ENCODE measurements at places on chromosomes 1 and 21.

DNA sequence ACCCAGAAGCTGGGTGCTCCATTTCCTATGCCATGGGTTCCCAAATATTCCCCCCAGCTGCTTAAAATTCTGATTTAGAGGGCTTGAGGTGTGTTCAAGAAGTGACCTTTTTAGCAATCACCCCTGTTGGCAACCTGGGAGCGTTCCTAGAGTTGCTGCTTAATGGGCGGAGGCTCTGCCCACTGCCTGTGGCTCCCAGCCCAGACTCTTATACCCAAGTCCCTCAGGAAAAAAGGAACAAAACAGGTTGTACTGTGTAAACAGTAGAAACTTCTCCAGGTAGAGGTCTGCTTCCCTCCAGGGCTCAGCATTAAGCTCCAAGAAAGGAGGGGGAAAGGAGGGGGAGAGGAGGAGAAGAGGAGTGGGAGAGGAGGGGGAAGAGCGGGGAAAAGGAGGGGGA is 14.6 kb upstream of the TENT5C start:
- DNase-seq = no peak

GRCh38 chr21:34814529-34814951 is 145.7 kb downstream of the CLIC6 start:
- no peak for DNase-seq

GRCh38 chr1:54643736-54644135 is 2.1 kb downstream of the MROH7 start:
- DNase-seq = no peak

DNA sequence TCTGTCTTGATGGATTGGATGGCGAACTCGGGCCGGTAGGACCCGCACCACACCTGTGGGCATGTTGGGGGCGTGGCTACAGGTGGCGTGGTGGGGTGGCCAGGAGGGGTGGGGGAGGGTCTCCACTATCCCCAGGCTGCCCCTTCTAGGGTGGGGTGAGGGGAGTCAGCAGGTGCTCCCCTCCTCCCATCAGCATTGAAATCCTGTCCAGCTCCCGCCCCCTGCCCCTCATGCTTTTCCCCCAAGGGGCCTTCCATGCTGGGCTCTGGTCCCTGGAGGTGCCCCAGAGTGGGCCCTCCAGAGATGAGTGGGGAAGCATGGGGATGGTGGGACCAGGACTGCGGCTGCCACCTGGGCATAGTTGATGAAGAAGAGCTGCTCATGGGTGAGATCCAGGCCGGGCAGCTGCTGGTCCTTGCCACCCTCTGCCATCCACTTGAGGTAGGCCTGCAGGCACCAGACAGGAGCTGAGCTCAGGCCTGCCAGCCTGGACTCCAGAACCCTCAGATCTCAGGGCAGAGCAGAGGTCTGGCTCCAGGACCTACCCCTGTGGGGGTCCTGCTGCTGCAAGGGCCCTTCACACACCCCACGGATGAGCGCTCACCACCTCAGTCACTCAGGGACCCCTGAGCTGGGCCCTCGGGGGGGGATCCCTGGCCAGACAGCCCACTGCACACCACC is 5.1 kb downstream of the PRXL2B start:
- DNase-seq = no peak

DNA sequence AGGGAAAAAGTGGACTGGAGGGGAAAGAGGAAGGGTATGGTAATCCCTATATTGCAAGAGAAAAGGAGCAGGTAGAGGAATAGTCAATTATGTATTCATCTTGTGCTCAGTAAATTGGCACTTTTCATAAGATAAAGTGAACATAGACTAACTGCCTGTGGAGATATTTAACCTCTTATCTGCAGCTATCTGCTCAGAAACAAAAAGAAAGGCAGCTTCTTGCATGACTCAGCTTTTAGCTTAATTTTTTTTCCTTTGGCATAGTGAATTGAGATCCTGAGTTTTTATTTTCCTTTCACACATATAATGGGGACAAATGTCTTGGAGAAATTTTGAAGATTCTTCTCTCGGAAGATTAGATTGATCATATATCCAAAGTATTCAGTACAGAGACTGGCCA is 127.6 kb upstream of the F3 start:
- no peak for DNase-seq

DNA sequence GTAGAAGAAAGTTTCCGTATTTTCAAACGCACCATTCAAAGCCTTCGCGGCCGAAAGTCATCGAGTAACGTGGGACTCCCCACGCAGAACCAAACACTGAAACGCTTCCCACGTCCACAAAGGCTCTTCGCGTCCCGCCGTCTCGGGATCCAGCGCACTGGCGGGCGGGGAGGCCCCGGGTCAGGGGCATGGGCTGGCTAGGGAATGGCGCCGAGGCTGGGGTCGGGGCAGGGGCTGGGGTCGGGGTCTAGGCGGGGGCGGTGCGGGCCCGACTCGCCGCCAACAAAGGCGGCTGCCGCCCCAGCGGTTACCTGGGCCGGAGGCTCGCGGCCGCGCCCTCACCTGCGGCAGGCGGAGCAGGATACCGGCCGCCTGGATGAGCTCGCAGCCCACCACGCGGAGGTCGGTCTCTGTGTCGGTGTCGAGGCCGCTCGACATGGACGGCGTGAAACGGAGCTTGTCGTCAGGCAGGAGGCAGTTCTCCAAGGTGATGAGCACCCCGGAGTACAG is 403 bp downstream of the CCNL2 start:
- DNase-seq = no peak

GRCh38 chr1:61101536-61101935 is 19.2 kb downstream of the NFIA start:
- DNase-seq = no peak

GRCh38 chr21:32712043-32712442 is 15.8 kb downstream of the SYNJ1 start:
- DNase-seq = no peak

- no peak for DNase-seq
These were observed 29.1 kb downstream of the THRAP3 start for GRCh38 chr1:36253161-36253862.

DNA sequence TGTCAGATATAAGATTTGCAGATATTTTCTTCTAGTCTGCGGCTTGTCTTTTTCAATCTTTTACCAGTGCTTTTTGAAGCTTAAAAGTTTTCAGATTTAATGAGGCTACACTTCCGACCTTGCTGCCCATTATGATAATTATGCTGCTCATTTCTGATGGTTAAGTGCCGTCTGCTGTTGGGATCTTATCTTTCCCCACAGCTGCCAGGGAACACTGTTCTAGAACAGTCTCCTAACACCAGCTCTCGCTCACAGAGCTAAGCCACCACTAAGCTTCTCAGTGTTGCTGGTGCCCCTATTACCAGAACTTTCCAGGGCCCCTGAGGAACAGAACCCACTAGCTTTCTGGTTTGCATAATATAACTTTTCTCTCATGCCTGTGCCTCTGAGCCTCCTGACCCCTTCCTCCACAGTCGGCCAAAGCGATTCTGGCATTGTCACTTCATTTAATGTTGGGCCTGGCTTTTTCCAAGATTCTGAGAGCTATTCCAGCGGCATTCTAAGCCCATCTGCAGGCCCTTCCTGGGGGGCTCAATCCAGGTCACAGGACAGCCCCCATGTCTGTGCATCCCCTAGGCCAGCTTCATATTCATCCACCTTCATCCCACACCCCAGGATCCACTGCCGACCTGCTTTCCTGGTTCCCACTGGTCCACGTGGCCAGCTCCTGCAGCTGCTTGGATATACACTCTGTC is 237.0 kb downstream of the PTPRU start:
- no peak for DNase-seq

DNA sequence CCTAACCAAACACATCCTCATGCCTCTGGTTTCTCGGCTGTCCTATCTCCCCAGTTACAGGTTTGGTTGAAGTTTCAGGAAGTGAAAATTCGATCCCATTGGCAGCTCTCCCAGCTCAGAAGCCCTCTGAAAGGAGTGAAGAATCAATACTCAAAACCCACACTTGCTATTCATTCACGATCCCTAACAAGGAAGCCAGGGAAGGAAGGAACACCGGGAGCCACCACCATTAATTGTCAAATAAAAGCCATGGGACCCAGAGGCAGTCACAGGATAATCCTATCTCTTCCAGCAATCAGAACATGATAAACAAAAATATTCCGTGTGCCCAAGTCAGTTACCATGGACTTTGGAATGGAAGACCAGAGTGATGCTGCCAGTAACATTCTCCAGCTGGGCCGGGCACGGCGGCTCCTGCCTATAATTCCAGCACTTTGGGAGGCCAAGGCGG is 7.0 kb downstream of the TMPRSS2 start:
- DNase-seq = no peak

DNA sequence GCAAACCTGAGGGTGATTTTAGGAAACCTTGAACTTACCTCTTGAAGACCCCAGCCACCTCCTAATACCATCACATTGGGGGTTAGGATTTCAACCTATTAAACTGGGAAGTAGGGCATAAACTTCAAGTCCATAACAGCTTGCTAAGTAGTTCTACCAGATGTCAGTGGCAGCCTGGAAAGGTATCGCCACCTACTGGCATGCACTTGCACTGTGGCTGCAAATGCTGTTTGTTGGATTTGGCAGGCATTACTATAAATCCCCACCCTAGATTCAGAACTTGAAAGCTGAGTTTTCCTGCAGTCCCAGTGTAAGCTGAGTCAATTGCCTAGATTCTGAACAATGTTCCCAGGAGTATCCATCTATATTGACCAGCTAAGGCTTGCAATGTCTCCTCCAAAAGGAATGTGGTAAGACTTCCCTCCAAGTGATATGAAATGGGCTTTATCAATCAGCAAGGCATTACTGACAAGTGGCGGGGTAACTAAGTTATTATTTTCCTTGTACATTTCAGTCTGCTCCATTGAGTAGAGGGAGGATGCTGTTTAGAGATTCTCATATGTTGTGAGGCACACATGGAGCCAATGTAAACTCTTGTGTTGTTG is 474.5 kb downstream of the PTPRC start:
- DNase-seq = peak; percentile 26

DNA sequence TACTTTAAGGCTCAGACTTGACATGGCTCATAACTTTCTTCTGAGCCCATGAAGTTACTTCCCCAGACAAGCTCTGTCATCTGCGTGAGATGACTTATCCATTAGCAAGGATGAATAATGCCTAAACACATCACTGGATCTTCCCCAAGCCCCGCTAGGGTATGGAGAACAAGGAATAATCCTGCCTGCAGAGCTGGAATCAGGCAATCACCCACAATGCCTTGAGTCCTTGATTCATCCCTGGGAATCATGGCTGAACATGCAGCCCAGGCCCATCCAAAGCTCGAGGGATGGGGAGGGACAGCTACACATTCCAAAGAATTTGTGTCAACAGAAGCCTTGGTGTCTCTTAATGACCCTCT is 131.7 kb downstream of the PSMG1 start:
- no peak for DNase-seq

GRCh38 chr1:109618661-109619575 is 498 bp downstream of the GNAT2 start:
- no peak for DNase-seq

- DNase-seq = no peak
These were observed 632.0 kb downstream of the SMYD3 start for GRCh38 chr1:245874942-245875580.

- no peak for DNase-seq
These were observed 24.8 kb downstream of the SLC19A1 start for GRCh38 chr21:45517249-45518065.

DNA sequence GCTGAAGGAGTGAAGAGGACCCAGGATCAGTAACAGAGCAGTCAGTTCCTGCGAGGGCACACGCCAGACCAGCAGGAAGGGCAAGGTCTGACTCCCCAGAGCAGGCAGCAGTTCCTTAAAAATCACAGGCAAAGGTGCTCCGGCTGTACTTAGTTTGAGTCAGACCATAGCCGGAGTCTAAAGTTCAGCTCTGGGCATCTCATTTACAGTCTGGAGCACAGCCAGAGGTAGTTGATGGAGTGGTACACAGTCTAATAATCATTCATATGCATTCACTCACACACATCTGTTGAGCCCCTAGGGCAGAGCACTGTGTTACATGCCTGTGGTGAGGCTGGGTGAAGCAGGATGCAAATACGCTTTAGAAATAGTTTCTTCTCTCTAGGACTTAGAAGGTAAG is 7.3 kb upstream of the AMIGO1 start:
- DNase-seq = no peak

- DNase-seq = no peak
These were observed 626.5 kb downstream of the PTPRC start for GRCh38 chr1:199265319-199265718.

- no peak for DNase-seq
These were observed 6.2 kb upstream of the TRIM45 start for GRCh38 chr1:117127795-117128194.

GRCh38 chr21:40923407-40923806 is 76.4 kb upstream of the DSCAM start:
- DNase-seq = no peak

- DNase-seq = no peak
These were observed 71.2 kb upstream of the RUNX3 start for GRCh38 chr1:25001125-25001915.

- no peak for DNase-seq
These were observed 11.7 kb downstream of the LHX9 start for GRCh38 chr1:197928849-197929336.

- no peak for DNase-seq
These were observed 9.2 kb upstream of the RNPC3 start for GRCh38 chr1:103516283-103516682.

DNA sequence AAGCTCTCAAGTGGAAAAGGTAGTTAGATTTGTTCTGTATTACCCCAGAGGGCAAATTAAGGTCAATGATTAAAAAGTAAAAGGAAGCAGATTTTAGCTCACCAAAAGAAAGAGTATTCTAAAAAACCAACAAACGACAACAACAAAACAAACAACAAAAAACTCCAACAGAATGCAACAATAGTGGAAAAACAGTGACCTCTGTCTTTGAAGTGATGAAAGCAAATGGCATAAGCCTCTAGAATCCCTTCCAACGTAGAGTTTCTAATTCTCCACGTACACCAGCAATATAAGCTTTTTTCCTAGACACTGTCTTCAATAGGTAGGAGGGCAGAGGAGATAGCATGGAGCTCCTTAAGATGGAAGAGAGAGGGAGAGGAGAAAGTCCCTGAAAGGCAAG is 359.1 kb downstream of the TTLL7 start:
- DNase-seq = no peak

- DNase-seq = no peak
These were observed 90.7 kb downstream of the GPR88 start for GRCh38 chr1:100628631-100629081.

GRCh38 chr1:155093911-155094621 is 15.4 kb downstream of the EFNA3 start:
- DNase-seq = no peak

- DNase-seq = no peak
These were observed 19.1 kb downstream of the AGL start for GRCh38 chr1:99869304-99869703.

- DNase-seq = no peak
These were observed 1020.1 kb downstream of the ADGRL2 start for GRCh38 chr1:82820816-82821215.

DNA sequence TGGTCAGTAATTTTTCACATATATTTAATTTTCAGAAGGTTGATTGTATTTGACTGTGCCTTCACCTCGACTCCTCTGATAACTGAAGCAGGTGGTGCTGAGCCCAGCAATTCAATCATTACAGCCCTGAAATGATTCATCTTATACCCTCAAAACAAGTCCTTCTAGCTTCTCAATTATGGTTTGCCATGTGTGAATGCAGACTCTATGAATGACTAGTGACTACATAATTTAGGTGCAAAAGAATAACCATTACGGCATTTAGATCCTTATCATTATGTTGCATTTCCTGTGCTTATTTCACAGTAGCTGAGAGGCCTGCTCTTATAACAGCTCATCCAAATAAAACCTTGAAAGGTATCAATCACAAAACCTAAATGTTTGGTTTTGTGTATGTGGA is 54.0 kb upstream of the COL11A1 start:
- no peak for DNase-seq

- DNase-seq = no peak
These were observed 319.1 kb downstream of the CAMTA1 start for GRCh38 chr1:7104339-7104738.

Measured in activated T-helper 1 cell treated with anti-CD3 and anti-CD28 coated beads, Interleukin-2, amount 50 U/mL, for 16 hours (primary cell).